ENCODE measurements at places on chromosomes 2 and 18.

- DNase-seq = no peak
Observed at GRCh38 chr2:39530411-39530866, 93.4 kb upstream of the MAP4K3 start.

DNA sequence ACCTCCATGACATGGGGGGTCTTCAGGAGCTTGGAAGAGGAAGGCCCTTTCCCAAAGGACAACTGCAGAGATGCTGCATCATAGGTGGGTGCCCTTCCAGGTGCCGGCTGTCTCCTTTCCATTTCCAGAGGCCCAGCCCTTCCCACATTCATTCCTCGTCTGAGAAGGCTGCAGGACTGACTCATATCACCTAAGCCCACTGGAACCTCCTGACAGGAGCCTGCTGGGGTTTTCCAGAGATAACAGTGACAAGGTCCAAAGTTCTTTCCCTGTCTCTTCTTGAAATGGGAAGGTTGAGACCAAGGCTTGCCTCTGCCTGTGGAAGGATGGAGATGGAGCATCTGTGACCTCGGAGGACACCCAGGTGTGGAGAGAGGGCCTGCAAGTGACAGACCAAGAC is 3.6 kb upstream of the PRSS56 start:
- DNase-seq = no peak

- no peak for DNase-seq
Observed at GRCh38 chr2:39510140-39510539, 73.1 kb upstream of the MAP4K3 start.

DNA sequence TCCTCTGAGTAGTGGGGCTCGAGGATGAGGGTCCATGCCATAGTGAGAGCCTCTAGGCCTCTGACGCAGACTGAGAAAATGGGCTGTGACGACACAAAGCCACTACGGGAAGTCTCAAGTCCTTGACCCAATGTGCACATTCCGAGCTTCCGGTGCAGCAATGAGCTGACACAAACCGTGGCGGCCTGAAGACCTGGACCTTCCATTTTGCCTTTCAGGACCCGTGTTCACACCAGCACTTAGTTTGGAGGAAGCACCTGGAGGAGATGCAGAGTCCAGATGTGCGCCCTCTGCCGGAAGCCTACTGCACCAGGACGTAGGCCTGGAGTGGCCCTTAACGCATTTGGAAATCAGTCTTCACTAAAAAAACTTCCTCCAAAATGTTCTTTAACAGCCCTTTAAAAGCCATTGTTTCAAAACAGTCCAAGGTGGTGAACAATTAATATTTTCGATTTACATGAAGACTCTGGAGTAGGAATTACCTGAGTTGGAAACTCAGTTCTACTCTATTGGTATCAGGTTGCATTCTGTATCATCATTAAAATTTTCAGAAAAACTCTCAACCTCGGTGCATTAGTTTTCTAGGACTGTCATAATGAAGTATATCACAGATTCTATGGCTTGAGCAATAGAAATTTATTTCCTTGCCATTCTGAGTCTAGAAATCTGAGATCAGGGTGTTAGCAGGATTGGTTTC is 33.9 kb downstream of the BMP10 start:
- no peak for DNase-seq

- no peak for DNase-seq
Observed at GRCh38 chr2:10012963-10013461, 30.3 kb upstream of the KLF11 start.

- DNase-seq = no peak
Observed at GRCh38 chr18:63975628-63976027, 5.7 kb downstream of the SERPINB8 start.

GRCh38 chr2:182784777-182785176 is 68.7 kb downstream of the DNAJC10 start:
- DNase-seq = no peak

GRCh38 chr18:54737986-54738385 is 90.3 kb upstream of the RAB27B start:
- no peak for DNase-seq

DNA sequence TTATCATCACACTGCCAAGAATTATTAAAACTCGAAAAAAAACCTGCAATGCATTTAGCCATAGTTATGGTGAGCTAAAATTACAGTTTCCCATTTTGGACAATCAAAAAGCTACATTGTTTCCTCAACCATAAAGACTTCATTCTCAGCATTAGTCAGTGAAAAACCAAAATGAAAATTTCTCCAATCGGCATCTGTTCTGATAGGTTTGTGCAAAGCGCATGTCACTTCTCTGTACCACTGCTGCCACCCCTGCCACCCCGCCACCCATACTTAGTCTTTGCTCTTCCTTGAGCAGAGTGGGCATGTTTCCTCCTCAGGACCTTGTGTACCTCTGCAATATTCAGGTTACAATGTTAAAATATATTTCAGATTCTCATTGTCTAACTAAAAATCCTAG is 7.1 kb upstream of the ZBTB14 start:
- DNase-seq = no peak

DNA sequence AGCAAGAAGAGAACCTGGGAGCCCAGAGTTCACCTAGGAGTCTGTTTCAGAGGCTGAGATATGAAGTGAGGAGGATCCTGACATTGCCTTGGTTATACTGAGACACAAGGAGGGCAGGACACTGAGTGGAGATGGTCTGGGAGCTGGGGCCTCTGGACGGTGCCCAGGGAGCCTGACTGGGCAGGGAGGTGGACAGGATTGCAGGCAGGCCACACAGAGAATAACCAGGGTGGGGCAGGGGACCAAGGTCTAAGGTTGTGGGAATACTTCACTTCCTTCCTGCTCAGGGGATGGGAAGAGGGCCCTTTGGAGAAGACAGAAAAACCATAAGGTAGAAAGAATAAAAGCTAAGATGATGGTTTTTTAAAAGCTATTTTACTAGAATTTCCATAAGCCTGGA is 18.7 kb downstream of the EDAR start:
- no peak for DNase-seq

DNA sequence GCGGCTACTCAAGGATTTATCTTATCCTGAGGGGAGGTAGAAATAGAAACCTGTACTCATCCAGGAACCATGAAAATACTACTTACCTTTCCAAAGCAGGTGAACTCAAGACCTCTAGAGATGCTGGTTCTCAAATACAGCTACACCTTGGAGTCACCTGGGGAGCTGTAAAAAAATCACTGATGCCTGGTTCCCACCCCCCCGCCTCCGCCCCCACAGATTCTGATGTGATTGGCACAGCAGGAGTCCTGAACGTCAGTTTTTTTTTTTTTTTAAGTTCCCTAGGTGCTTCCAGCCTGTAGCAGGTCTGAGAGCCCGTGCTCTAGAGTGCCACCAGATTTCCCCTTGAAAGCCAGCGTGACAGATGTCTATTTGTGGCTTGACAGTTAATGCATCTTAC is 113.6 kb downstream of the MRO start:
- no peak for DNase-seq

All from NCI-H1436 treated with DMSO at 0.1 percent for 48 hours (cell line).